Liver (tissue), 10 donors: ENCODE measurements at places on chromosomes 11 and 22. TPM values are rescaled to one million over a fixed set of nuclear protein-coding genes. Genes with fewer than 3 reads are reported as not detected.
A peak's percentile ranks its signal among the peaks of the same experiment; 100 is the strongest.

Gene SLN
- total RNA-seq = not detected

Gene TMEM151A
- total RNA-seq = not detected

Gene DDI1
- total RNA-seq = not detected

Gene GGTLC2
- not detected for total RNA-seq

Gene PGA5
- not detected for total RNA-seq

Gene TIGD3
- 0.17 TPM for total RNA-seq

Gene P2RX6
- 0.05 TPM for total RNA-seq

Gene FADD
- total RNA-seq = 14.0 TPM

Gene P4HA3
- total RNA-seq = 0.42 TPM

DNA sequence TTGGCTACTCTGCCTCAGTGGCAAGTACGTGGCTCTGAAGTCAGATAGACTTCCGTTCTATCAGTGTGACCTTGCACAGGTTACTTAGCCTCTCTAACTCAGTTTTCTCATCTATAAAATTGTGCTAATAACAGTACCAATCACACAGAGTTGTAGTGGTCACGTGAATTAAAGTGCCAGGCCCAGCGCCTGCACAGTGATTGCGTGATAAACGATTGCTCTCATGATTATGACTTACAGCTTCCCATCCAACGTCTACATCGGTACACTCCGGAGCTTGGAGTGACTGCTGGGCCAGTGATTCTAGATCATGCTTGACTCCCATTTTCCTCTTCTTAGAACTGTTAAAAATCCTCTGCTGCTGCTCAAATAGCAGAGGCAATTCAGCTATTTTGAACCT, 221.8 kb downstream of the CEP164 start:
- DNase-seq = no peak
- H3K27ac ChIP-seq = no peak overlapping the region
- H3K4me1 ChIP-seq = no peaks in the 10 kb centered on the region
- H3K4me3 ChIP-seq = no peak overlapping the region
- H3K27me3 ChIP-seq = no peaks in the 10 kb centered on the region
- no peaks in the 10 kb centered on the region for H3K36me3 ChIP-seq

DNA sequence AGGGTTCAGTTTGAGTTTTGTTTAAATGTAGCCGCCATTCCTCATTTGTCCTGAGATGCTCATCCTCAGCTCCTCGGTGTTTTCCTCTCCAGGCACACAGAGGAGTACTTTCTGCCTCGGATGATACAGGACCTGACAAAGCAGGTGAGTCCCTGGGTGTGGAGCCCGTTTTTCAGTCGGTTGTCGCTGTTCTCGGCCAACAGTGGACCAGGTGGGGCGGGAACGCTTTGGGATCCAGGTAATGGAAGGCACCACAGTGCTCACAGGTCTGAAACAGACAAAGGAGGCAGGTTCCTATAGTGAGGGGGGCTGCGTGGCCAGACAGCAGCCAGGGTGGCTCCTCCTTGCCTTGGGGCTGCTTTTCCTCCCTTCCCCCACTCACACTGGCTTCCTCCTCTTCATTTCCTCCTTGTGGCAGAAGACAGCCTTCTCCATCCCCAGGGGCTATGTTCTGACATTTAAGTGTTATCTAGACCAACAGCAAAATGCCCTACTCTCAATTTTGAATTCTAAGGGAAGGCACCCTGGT, 19.4 kb downstream of the NADSYN1 start:
- DNase-seq = no peak
- no peaks in the 10 kb centered on the region for H3K4me1 ChIP-seq
- peaks cover 33% of the 10 kb centered on the region for H3K36me3 ChIP-seq
- H3K27me3 ChIP-seq = no peaks in the 10 kb centered on the region
- no peak overlapping the region for H3K4me3 ChIP-seq

GRCh38 chr22:36775586-36775963, 344 bp downstream of the IFT27 start:
- no peaks in the 10 kb centered on the region for H3K36me3 ChIP-seq
- H3K4me1 ChIP-seq = peaks cover 10% of the 10 kb centered on the region
- peak overlapping the region; percentile 39 for H3K27ac ChIP-seq
- DNase-seq = no peak
- peak overlapping the region; percentile 90 for H3K4me3 ChIP-seq

DNA sequence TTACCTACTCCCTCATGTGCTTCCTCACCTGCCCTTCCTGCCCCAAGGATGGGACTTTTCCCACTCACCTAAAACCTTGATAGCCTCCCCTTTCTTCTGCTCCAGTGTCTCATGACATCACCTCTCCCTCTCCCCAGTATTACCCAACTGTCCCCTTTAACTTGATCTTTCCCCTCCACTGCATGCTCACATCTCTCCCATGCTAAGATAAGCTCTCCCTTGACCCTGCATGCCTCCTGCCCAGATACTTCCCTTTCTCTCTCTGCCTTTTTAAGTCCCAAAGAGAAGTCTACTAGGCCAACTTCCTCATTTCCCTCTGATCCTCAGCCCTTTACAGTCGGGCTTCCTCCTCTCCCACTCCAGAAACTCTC, 14.8 kb downstream of the CD3E start:
- DNase-seq = no peak
- H3K36me3 ChIP-seq = no peaks in the 10 kb centered on the region
- no peaks in the 10 kb centered on the region for H3K27me3 ChIP-seq
- no peak overlapping the region for H3K27ac ChIP-seq

- H3K36me3 ChIP-seq = no peaks in the 10 kb centered on the region
- H3K4me3 ChIP-seq = no peak overlapping the region
- no peak overlapping the region for H3K27ac ChIP-seq
- no peaks in the 10 kb centered on the region for H3K27me3 ChIP-seq
These were observed 14.4 kb downstream of the TMPRSS6 start for GRCh38 chr22:37095113-37095512.

DNA sequence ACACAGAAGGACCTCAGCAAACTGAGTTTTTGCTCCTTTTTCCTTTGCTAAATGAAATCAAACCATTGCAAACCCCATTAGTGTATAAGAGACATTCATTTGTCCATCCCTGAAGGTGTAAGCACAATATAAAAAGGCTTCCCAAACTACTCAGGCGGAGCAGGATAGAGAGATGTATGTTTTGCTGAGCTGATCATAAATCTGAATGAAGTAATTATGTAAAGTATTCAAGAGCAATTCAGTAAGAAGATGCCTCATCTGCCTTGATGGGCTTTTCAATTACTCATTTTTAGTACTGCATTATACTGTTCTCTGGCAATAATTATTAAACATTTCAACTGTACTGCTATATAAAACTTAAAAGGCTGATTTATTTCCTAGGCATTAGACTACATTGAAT, 65.0 kb downstream of the SPON1 start:
- no peak overlapping the region for H3K27ac ChIP-seq
- peaks cover 9% of the 10 kb centered on the region for H3K27me3 ChIP-seq

DNA sequence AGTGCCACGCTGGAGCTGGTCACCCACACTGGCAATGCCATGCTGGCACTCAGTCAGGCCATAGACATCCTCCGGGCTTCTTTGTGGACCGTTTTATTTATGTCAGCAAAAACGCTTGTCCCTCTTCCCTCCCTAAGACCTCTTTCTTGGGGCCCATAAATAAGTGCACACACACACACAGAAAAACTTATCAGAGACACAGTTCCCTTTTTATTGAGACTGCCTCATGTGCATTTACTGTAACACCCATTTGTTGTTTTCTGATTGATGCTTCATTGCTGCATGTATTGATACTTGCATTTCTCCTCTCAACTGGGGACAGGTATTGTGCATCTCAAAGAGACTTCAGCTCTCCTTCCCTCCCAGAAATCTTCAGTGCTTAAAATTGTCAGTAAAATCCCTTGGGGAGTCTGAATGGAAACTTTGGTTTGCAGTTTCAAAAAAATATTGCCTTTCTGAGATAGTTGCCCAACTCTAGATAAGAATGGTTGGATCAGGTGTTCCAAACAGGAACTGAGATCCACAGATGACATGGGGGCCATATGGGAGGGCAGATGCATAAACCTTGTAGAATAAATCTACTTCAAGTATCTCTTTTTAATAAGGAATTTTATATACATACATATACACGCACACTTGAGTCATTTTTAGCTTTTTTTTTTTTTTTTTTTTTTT, 50.9 kb downstream of the PPP2R1B start:
- H3K4me1 ChIP-seq = peaks cover 11% of the 10 kb centered on the region
- DNase-seq = no peak
- no peak overlapping the region for H3K27ac ChIP-seq
- H3K4me3 ChIP-seq = no peak overlapping the region

- no peak overlapping the region for H3K27ac ChIP-seq
- no peaks in the 10 kb centered on the region for H3K36me3 ChIP-seq
- no peak for DNase-seq
- H3K4me3 ChIP-seq = no peak overlapping the region
These were observed 462.4 kb upstream of the API5 start for GRCh38 chr11:42849362-42849761.

DNA sequence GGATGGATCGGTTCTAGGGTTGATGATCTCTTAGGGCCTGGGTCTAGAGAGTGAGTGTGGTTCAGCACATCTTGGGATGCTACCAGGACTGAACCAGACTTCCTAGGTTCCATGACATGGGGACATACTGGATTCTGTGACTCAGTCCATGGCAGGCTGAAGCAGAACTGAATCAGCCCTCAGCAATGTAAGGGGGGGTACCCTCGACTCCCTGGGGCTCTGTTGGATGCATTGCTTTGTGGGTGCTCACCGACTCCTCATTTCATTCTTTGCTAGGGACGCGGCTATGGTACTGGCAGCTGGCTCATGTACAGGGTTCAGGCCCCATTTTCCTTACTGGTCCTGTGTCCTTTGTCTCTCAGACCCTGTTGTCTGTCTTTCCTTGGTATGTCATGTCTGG, 733 bp upstream of the GRAMD1B start:
- no peak overlapping the region for H3K4me3 ChIP-seq
- H3K4me1 ChIP-seq = peaks cover 5% of the 10 kb centered on the region
- no peaks in the 10 kb centered on the region for H3K36me3 ChIP-seq
